ENCODE measurements at places on chromosomes 6 and 20.

DNA sequence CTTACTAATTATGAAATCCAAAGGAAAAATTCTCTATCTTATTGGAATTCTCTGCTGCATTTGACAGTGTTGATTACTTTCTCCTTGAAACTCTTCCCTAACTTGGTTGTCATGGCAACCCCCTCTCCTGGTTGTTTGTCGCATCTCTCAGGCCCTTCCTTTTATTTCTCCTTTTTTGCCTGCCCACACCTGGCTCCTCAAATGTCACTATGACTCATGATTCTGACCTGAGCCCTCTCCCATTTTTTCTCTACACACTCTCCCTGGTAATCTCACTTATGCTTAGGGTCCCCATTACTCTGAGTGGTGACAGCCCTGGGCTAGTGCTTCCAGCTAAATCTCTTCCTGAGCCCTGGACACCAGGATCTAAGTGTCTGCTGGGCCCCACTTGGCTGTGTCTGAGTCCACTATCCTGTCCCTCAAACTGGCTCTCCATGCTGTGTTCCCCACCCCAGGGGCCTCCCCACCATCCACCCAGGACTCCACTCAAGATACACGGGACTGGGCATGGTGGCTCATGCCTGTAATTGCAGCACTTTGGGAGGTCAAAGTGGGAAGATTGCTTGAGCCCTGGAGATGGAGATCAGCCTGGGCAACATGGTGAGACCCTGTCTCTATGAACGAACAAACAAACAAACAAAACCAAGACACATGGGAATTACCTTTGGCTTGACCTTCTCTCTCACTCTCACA is 16.5 kb upstream of the NNAT start:
- ATAC-seq = peak; percentile 50

- no peak for ATAC-seq
Observed at GRCh38 chr6:163375361-163375760, 39.2 kb upstream of the QKI start.

DNA sequence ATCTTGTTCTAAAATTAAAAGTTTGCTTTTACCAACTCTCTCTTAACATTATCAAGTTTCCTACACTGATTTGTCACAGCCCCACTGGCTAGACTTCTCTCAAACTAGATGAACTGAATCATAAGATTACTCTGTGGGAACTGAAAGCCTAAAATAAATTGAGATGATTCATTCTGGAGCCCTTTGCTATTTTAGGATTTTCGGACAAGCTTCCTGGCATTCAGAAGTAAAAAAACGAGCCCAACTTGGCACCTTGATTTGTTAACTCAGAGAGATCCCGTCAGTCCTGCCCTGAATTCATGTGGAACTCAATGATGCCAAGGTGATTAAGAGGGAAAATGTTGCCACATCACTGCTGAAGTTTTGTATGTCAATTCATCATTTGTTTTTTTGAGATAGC is 122.0 kb upstream of the NRSN1 start:
- ATAC-seq = peak; percentile 33

- no peak for ATAC-seq
Observed at GRCh38 chr6:152748843-152749242, 1.8 kb upstream of the VIP start.

DNA sequence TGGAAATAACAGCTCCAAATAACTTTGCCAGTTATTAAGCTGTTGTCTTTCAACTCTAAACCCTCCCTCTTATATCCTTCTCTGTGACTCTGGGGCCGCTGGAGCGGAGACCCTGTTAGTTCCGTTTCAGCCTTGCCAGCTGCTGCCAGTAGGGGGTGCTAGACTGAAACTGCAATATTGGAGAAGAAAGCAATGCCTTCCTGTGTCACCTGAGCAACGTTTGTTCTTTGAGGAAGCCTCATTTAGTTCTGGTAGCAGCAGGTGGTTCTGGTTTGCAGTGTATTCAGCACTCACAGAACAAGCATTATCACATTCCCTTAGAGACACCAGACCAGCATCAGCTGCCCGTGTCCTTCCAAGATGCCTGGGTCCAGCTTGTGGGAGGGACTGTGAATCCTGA is 22.9 kb upstream of the JAG1 start:
- ATAC-seq = no peak

GRCh38 chr6:11682561-11682975 is 96.0 kb downstream of the ADTRP start:
- peak; percentile 20 for ATAC-seq

DNA sequence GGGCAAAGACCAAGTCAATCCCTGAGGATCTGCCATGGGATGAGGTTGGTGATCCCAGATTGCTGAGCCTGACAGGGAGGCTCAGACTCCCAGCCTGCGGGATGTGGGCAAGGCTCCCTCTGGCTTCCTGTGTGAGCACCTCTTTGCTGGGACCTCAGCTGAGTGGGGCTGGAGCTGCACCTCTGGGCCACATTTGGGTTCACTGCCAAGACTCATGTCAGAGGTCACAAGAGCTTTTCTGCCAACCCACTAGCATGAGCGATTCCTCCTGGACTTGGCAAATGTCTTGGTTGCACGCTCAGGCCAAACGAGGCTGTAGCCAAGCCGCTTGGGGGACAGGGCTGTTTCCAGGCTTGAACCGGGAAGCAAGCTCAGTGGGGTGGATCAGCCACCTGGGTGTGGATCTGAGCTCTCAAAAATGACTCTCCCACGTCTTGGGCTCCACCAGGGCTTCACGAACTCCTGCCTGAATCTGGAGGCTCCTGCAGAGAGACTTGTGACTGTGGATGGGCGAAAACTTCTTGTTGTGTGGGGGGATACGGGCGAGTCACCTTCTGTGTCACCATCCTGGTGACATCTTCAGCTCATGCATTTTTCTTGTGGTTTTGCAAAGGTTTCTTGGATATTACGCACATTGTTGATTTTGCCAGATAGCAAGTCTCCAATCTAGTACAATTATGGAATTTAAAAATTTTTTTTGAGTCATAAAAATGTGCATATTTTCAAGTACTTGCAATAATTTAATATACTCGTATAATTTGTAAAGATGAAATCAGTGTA is 359.5 kb downstream of the CDH4 start:
- ATAC-seq = no peak

DNA sequence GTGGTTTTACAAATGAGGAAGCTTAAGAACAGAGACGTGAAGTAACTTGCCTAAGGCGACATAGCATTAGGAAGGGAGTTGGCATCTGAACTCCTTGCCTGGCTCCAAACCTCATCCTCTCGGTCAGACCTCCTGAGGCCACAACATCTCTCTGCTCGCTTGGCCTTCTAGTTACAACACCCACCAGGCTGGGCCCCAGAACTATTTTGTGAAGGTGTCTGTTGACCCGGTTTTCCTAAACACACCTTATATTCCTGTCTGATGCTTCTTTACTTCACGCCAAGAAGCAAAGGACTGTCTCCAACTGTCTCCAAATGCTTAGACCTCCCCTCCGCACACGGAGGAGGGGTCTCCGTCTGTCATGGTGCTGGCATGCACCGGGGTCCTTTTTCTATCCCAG is 326.6 kb downstream of the THBS2 start:
- no peak for ATAC-seq

DNA sequence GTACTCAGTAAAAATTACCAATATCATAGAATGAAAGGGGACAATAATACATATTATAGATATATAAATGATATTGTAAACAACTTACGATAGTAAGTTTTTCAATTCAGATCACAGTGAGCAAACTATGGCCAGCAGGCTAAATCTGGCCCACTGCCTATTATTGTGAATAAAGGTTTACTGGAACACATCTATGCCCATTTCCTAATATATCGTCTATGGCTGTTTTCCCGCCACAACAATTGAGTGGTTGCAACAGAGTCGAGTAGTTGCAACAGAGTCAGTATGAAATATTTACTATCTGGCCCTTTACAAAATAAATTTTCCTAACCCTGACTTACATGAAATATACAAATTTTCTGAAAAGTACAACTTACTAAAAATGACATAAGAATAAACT is 297.3 kb upstream of the KCNQ5 start:
- no peak for ATAC-seq

DNA sequence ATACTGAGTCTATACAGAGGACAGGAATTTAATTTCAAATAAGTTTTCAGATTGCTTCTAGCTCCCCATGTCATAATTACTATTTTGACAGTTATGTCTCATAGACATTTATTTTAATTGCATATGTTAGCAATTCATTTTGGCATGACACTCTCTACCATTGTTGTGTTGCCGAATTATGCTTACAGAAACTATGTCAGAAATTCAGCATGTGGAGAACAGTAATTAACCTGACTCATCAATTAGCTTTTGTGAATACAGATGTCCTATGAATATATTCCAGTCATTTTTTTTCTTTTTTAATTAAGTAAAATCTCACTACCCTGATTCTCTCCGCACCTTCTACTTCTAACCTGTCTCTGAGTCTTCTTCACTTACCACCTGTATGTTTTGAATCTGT is 105.1 kb downstream of the NKAIN2 start:
- ATAC-seq = no peak

DNA sequence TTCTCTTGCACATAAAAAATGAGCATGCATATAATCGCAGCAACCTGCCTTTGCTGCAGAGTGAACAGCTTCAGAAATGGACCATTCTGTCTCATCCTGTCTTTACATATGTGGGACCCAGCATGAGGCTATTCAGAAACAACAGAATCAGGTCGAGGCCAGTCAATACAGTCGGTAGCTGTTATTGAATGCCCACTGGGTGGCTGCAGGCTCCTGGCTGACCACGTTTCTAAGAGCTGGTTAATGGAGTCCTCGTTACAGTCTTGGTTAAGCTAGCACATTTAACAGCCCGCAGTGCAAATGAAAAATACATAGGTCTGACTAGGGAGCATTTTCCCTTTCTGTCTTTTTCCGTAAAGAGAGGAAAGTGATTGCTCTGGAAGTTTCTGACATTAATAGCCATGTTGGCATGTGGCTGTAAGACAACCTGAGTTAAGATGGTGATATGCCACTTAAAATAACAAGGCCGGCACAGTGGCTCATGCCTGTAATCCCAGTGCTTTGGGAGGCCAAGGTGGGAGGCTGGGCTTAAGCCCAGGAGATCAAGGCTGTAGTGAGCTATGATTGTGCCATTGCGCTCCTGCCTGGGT is 75.0 kb downstream of the SHLD1 start:
- peak; percentile 63 for ATAC-seq

GRCh38 chr6:87900160-87900698 is 147.4 kb upstream of the SPACA1 start:
- no peak for ATAC-seq

DNA sequence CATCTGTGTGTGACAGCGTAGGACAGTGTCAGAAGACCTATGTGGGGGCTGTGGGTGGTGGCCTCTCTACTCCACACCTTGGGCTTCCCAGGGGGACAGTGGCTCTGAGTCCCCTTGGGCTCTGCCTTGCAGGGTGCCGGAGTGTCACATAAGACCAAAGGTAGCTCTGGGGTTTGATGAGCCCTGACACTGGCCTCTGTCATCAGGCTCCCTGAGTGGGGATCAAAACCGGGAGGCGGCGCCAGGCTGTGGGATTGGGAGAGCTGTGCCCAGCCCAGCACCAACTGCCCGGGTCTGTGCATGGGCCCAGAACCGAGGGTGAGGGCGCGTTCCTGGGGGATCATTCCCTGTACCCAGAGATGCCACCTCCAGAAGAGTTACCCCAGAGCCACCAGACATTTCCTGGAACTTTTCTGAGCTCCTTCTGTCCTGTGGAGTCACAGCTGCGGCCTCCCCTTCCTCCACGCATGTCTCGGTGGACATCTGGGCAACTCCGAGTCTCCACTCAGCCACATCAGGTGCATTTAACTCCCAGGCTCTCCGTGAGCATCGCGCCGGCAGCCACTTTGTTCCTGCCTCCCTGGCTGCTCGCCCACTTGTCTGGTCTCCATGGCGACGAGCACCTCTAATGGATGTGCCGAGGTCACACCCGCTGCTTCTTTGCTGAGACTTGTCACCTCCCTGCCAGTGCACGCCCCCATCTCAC is 94.7 kb downstream of the TMEM242 start:
- ATAC-seq = peak; percentile 69

GRCh38 chr6:145003145-145003544 is 718.0 kb downstream of the UTRN start:
- ATAC-seq = no peak

- ATAC-seq = no peak
Observed at GRCh38 chr6:42049948-42050296, 402 bp upstream of the TAF8 start.

DNA sequence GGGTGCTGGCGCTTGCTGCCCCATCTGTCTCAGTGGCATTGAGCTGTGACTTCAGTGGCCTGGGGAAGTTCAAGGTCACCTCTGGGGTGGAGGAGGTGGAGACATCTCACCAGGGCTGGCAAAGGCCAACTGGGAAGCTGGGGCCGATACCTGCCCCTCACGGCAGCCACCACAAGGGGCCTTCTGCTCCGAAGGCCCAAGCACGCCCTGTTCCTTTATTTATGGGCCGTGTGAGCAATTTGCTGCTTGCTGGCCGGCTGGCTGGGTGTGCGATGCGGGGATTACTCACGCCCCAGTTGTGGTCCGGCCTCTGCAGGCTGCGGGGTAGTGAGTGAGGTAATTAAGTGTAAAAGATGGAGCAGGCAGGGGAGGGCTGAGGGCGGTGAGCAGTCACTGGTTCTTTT is 13.2 kb upstream of the SCRT2 start:
- ATAC-seq = peak; percentile 70
